Fibroblast of the aortic adventitia (primary cell): ENCODE measurements at places on chromosomes 6 and 20. TPM values are rescaled to one million over a fixed set of nuclear protein-coding genes. Genes with fewer than 3 reads are reported as not detected.

The RNF144B gene
- 0.54 and 1.2 TPM in 2 replicates for total RNA-seq

The GHRH gene
- total RNA-seq = not detected in 2 replicates

The FAM209A gene
- not detected in 2 replicates for total RNA-seq

The GRM4 gene
- total RNA-seq = 0.08 TPM in 1 of 2 replicates, not detected in the other

The OPRL1 gene
- total RNA-seq = 0.63 and 1.3 TPM in 2 replicates

The KCNQ2 gene
- not detected in 2 replicates for total RNA-seq

The MATN4 gene
- not detected in 2 replicates for total RNA-seq

The PCK1 gene
- not detected in 2 replicates for total RNA-seq

The ULBP2 gene
- total RNA-seq = 2.5 and 3.3 TPM in 2 replicates

The HLA-DQA2 gene
- not detected in 2 replicates for total RNA-seq

The ACTL10 gene
- total RNA-seq = 2.2 and 2.5 TPM in 2 replicates

The TMEM244 gene
- total RNA-seq = 0.45 TPM in 1 of 2 replicates, not detected in the other

The TRPC4AP gene
- 53.0 and 91.7 TPM in 2 replicates for total RNA-seq

The RNF217 gene
- 24.9 and 25.3 TPM in 2 replicates for total RNA-seq

The PNISR gene
- 60.4 and 69.4 TPM in 2 replicates for total RNA-seq

The ANGPT4 gene
- not detected in 2 replicates for total RNA-seq

The HRH3 gene
- total RNA-seq = not detected in 2 replicates

The OPRM1 gene
- not detected in 2 replicates for total RNA-seq
